ENCODE measurements at places on chromosomes 5 and 9.

- DNase-seq = no peak
Observed at GRCh38 chr5:158175934-158176481, 317.1 kb upstream of the CLINT1 start.

DNA sequence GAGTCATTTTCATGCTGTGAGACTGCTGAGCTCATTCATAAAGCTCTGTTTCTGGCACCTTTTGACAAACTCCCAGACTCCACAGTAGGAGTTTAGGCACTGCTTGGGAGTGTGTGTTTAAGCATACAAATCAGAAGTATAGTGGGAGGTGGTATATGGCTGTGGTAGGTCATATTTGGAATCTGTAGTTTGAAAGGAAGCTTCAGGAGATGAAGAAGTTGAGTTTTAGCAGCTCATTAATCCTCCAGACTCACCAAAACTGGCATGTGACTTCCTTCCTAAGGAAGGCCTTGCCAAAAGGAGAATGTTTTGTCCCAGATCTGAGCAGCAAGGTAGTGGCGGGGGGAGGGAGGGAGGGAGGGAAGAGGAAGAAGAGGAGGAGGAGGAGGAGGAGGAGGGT lies 52.8 kb downstream of the SAXO1 start:
- DNase-seq = no peak

DNA sequence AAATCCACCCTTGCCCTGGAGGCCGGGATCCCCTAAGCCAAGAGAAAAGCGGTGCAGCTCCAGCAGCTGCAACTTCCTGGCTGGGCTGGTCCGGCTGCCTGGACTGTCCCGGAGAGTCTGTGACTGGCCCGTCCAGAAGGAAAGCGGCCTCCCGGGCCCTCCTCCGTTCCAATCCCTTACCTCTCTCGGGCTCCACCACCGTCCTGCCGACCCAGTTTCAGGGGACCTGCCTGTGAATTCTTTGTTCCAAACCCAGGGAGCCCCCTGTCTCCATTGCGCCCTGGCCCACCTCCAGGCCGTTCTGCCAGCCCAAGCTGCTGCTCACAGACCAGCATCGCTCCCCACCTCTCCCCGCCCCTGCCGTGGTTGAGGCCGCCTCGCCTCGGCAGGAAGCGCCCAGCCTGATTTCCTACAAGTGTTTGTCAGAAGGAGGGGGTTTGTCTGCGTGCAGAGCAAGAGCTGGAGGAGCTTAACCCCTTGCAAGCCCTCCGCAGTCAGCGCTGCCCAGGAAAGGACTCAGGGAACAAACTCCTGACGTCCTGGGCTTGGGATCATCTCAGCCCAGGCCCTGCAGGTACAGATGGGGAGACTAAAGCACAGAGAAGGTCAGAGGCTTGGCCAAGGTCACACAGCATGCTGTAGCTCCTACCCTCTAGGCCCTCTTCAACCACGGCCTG lies at the start of gene AKNA:
Gene AKNA, minus strand, starts transcription at position 303 of the 677 bp plus-strand sequence. CDS start 6,649 bp downstream, outside the sequence.
- DNase-seq = peak; percentile 86

- DNase-seq = no peak
Observed at GRCh38 chr5:4205398-4205797, 609.8 kb downstream of the IRX1 start.

DNA sequence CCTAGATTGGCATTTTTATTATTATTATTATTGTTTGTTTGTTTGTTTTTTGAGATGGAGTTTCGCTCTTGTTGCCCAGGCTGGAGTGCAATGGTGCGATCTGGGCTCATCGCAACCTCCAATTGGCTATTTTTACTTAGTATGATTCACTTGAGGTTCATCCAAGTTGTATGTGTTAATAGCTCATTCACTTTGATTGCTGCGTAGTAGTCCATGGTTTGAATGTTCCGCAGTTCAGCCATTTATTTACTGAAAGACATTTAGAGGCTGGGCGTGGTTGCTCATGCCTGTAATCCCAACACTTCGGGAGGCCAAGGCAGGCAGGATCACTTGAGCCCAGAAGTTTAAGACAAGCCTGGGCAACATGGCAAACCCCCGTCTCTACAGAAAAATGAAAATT lies 22.6 kb upstream of the MELK start:
- no peak for DNase-seq

GRCh38 chr5:137733006-137733405 lies 2.9 kb downstream of the KLHL3 start:
- no peak for DNase-seq

DNA sequence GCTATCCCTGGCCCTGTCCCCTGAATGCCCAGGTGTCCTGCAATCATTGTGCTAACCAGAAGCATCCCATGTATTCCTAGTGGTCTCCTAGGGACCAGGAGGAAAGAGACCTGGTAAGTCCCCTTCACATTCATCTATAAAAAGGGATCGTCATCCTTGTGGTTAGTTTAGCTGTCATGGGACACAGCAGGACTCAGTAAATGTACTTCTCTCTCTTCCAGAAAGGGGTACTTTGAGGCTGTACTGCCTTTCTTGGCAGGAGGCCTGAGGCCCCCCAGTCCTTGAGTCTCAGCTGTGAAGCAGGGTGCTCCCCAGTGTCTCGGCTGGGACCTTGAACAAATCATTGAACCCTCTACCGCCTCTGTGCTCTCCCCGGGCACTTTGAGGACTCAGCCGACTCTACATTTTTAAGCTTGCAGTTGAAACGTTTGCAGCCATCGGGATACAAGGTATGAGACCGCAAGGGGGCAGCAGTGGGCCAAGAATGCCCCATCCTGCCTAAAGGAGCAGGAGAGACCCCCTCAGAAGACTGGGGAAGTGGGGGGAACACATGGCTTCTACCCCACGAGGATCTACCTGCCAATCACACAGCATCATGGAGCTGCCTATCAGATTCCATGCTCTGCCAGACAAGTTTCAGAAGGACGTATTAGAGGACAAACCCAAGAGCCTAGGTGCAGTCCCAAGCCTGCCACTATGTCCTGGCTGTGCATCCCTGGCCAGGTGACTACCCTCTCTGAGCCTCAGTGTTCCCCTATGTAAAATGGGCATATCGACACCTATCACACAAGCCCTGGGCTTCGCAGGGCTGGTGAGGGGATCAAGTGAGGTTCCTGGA lies 2.4 kb upstream of the PHYKPL start:
- peak; percentile 85 for DNase-seq

Data from endothelial cell (in vitro differentiated cells).